Germinal center (tissue), 1 donor: ENCODE measurements at places on chromosomes 12 and 14.

- DNase-seq, result no peak
Observed at GRCh38 chr12:118188690-118189371, 52.9 kb downstream of the PEBP1 start.

DNA sequence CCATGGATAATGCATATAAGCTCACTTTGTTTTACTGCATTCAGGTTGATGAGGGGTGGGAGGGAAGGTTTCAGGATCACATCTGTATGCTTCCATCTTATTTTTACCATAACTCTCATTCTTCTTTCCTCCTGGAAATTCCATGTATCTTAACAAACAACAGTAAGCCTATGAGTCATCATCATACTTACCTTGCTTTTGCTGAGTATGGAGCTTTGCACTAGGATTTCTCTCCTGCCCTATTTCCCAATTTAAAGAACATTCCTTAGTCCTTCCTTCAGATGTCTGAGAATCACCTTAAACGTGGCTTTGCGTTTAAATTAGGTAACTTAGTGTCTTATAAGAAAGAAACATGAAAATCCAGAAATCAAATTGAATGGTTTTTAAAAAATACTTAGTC is 1.6 kb upstream of the CLEC14A start:
- no peak for DNase-seq

- DNase-seq, result no peak
Observed at GRCh38 chr12:132360906-132361777, 31.8 kb upstream of the GALNT9 start.

DNA sequence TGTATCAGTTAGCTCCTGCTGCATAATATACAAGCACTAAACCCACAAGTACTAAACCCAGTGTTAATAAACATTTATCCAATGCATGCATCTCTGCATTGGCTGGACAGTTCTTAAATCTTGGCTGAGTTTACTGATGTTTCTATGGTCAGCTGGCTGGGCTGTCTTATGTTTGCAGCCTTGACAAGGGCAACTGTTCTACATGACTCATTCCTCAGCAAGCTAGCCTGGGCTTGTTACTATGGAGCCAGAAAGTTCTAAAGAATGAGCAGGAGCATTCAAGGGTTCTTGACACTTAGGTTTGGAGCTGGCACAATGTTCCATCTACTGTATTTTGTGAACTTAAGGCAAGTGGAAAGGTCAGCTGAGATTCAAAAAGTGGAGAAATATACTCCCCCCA is 199.1 kb downstream of the GLT1D1 start:
- DNase-seq, result no peak

- no peak for DNase-seq
Observed at GRCh38 chr14:52836063-52836462, 44.7 kb upstream of the GNPNAT1 start.

GRCh38 chr12:114275086-114275485 is 130.9 kb downstream of the TBX5 start:
- DNase-seq, result no peak

DNA sequence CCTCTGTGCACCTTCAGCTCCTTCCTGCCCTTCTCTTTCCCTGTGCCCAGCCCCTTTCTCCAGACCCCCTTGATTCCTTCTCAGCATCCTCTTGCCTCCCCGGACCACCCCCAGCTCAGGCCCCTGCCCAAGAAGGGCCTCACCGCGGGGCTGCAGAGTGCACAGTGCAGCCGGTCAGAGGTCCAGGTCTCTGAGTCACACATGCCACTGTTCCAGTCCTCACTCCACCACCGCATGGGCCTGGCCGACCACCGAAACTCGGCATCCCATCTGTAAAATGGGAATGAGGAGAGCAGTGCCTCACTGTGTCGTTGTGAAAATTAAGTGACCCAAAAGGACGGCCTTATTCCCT is 13.3 kb downstream of the BDKRB1 start:
- DNase-seq, result no peak

DNA sequence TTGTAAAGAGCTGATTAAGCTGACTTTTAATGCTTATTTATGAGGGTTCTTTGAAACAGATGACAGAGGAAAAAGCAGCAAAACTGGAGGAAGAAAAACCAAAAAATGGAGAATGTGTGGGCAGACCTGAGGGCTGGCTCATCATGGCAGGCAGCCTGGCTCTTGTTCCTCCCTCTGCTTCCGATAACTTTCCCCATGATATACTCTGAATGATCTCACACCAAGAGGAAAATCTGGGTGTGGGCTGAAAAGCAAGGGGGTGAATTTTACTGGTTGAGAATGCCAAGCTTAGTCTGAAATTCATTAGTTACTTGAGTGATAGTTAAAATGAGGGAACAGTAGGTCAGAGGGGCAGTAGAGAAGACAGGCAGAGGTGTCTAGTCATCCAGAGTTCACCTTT is 330.1 kb upstream of the PRICKLE1 start:
- no peak for DNase-seq

- no peak for DNase-seq
Observed at GRCh38 chr12:32902287-32902997, 5.9 kb upstream of the PKP2 start.

DNA sequence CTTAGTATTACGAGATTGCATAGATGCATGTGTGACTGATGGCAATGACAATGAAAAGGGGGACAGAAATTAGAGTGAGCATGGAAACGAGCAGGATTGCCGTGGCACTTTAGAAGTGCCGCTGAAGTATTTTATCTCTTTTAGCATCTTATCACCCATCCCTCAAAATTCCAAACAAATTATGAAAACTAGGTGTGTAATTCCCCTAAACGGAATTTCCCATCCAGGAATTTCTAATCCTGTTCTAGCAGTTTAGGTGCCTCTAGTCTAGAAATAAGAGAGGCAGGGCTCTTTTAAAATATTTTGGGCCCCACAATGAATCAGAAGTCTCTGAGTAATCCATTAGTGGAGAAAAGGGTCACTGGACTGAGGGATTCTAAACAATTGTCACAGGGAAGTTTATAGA is 947 bp downstream of the TMEM52B start:
- DNase-seq, result no peak

GRCh38 chr14:26870722-26871617 is 273.1 kb upstream of the NOVA1 start:
- no peak for DNase-seq

DNA sequence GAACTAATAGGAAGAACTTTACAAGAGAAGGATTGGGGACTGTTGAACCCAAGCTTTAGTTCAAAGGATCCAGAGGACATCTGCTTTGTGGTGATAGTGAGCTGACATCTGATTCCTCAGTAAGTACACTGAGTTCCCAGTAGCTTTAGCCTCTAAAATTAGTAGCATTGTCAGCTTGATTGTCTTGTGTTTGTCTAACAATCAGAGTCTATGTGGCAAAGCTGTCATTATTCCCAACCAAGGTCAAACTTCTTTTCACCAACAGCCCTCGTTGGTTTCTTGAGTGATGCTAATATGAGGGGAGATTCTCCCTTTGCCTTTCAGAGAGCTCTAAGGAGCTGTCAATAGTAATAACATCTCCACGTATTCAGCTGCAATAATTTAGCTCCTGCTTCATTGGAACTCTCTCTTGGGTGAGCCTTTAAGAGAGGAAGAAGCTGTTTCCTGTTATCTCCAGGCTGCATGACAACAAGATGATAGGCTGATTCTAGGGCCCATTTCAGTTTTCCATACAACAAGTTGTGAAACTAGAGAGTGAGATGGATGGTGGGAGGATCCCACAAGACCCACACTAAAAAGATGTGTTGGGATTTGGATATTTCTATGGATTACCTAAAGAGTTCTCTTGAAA is 46.7 kb downstream of the TGFB3 start:
- DNase-seq, result no peak

GRCh38 chr14:99237288-99237687 is 34.7 kb downstream of the BCL11B start:
- no peak for DNase-seq

GRCh38 chr14:89576145-89576927 is 159.3 kb upstream of the FOXN3 start:
- DNase-seq, result no peak

DNA sequence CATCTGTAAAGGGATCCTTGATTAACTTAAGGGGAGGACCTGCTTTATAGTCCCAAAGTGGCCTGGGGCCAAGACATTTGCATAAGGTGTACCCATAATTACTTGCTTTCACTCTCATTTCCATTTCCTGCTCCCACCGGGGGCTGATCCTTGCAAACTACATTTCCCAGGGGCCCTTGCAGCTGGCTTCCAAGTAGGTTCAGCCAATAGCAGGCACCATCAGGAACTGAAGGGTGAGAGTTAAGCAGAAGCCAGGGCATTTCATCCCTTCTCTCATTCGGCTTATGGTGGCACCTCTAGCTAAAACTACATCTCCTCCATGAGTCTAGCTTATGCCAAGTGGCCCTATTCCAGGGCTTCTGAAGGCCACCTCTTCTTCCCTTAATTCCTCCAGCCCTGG is 88.8 kb downstream of the CCDC60 start:
- no peak for DNase-seq

- DNase-seq, result no peak
Observed at GRCh38 chr14:55832122-55832911, 252.3 kb downstream of the KTN1 start.

- DNase-seq, result no peak
Observed at GRCh38 chr12:57029457-57029856, 13.1 kb upstream of the TAC3 start.

DNA sequence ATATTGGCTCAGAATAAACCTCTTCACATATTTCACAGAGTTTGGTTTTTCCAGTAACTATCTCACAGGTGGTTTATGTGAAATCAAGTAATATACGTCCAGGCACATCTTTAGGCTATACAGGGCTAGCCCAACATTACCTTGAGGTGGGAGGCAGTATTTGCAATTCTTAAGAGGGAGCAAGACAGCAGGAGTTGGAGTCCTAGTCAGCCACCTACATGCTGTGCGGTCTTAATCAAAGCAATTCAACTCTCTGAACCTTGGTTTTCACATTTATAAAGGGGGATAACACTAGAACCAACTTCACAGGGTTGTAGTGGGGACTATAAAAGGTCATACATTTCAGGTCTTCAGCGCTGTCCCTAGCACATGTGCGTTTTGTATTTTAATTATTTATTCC is 73.5 kb upstream of the FICD start:
- DNase-seq, result no peak

DNA sequence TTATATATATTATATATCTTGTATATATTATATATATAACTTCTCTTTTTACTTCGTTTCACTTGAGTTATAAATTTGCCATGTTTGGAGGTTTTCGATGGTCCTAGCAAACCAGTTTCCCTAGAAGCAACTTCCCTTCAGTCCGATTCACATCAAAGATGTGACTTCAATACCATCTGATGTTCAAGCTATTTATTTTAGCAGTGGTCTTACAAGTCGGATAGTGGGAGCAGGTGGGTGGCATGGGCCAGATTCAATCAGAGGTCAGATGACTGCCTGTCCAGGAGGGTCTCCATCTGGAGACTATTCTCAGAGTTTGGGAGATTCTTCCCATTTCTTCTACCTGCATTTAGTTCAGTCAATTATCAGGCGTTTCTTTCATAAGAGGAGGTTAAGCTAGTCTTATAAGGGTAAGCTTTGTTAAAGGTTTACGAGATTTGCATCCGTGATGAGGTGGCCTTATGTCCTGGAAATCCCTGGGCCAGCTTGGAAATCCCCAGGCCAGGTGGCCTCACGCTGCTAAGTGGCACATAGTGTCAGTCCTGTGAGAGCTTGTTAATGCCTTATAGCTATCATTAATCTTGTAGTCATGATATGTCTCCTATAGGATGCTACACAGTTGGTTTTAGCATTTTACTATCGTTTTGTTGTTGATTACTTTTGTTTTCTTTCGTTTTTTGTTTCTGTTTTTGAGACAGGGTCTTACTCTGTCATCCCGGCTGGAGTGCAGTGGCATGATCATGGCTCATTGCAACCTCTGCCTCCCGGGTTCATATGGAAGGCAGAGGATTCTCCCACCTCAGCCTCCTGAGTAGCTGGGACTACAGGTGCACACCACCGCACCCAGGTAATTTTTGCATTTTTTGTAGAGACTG is 145.8 kb downstream of the BICD1 start:
- peak; percentile 23 for DNase-seq

DNA sequence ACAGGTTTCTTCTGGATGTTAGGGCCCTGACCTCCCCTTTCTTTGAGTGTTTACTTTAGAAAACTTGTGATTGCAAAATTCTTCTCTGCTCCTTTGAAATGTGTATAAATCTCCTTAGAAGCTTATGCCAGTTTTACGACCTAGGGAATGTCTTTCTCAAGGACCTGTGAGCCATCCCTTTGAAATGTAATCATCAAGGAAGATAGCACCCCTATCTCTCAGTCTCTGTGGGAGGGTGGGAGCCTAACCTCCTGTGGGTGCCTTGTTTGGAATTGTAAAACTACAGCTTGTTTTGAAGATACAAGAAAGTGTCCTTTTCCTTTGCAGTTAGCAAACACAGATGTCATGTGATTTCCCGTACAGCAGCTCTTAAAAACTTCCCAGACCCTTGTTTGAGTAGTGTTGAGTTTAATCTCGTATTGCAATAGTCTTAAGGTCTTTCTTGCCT is 3.3 kb downstream of the OR10AD1 start:
- no peak for DNase-seq
